ENCODE measurements at places on chromosomes 3 and 15.

GRCh38 chr3:182629521-182629920 lies 163.8 kb upstream of the ATP11B start:
- DNase-seq, result no peak

- DNase-seq, result no peak
These were observed 143.4 kb upstream of the KBTBD8 start for GRCh38 chr3:66854601-66855151.

DNA sequence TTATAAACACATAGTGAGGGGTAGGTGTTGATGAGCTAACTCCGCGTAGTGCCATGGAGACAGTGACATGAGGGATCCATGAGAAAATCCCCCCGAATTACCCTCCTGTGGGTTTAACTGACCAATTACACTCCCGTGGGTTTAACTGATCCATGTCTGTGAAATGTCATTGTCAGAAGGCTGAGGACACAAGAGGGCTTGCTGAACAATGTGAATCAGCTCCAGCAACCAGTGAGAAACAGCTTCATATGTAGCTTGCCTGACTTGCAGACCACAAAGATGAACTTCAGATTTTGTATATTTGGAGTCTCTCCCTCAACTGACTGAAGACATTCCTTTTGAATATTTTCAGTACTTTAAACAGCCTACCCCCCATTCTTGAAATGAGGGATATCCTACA lies 144.9 kb downstream of the FBN1 start:
- no peak for DNase-seq

GRCh38 chr3:156189927-156190326 lies 69.5 kb downstream of the KCNAB1 start:
- DNase-seq, result no peak

DNA sequence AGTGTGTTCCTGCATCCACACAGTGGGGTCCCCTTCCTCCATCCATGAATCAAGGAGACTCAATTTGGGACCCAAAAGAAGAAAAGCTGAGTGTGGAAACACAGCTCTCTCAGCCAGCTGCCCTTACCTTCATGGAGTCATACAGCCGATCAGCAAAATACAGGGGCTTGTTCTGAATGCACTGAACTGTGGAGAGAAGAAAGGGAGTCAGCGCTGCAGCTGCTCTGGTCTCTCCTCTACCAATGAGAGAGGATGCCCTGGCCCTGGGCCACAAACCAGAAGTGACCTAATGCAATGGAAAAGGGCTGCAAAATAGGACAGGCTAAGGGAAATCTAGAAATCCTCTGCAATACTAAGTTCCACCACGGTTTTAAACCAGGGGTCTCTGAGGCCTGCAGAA lies 46.7 kb downstream of the ANXA2 start:
- DNase-seq, result no peak

- DNase-seq, result no peak
These were observed 74.8 kb upstream of the BOC start for GRCh38 chr3:113136544-113136943.

DNA sequence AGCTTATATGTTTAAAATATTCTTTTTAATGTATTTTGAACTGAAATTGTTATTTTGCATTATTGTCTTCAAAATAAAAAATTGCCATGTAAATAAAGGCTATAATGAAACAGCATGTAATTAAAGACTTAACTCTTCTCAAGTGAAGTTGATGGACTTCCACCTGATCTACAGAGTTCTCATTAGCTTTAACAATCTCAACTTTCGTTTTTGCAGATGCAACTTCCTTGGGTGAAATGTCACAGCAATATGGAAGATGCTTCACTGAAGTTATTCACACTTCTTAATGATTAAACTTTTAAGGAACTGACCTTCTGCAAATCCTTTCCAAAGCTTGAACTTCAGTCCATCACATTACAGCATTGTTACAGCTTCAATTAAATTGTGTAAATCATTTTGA lies 63.6 kb downstream of the OSTN start:
- DNase-seq, result no peak

DNA sequence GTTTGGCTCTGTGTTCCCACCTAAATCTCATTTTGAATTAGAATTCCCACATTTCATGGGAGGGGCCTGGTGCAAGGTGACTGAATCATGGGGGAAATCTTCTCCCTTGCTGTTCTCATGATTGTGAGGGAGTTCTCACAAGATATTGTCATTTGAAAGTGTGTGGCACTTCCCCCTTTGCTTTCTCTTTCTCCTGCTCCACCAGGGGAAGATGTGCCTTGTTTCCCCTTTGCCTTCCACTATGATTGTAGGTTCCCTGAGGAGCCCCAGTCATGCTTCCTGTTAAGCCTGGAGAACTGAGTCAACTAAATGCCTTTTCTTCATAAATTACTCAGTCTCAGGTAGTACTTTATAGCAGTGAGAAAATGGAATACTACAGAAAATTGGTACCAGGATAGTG lies 157.2 kb upstream of the TPRG1 start:
- no peak for DNase-seq

GRCh38 chr3:126151562-126152302 lies 28.7 kb downstream of the ALDH1L1 start:
- no peak for DNase-seq

DNA sequence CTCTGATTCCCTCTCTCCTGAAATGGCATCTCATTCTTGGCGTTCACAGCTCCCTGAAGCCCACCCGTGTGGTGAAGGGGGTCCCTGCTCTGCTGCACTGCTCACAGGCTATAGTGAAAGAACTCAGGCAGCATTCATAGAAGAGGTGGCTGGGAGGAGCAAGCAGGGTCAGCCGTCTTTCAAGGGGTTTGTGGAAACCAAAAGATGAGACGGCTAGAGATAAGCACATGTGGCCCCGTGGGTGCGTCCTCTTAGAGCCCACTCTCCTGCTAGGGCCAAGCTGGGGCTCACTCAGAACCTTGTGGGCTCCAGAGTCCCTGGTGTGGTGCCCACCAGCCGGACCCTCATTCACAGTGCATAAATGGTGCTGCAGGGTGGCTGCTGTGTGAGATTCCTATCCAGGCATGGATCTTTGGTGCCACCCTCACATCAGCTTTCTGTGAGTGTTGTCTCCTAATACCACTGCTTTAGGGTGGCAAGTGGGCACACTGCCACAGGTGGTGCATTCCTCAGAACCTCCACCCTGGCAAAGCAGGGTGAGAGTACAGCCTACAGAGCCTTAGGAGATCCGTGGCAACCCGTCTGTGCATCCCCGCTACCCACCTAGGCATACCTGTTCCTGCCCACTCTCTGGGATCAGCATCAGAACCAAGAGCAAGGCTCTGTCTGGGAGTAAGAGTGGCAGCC lies 11.2 kb upstream of the SEMA4B start:
- DNase-seq, result no peak

DNA sequence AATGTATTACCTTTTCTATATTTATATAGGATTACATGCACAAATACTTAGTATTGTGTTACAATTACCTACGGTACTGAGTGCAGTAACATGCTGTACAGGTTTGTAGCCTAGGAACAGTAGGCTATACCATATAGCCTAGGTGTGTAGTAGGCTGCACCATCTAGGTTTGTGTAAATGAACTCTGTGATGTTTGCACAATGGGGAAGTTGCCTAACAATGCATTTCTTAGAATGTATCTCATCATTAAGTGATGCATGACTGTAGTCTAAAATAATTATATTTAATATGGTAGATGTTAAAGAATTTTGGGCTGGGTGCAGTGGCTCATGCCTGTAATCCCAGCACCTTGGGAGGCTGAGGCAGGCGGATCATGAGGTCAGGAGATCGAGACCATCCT lies 281.0 kb downstream of the KLF13 start:
- DNase-seq, result no peak

DNA sequence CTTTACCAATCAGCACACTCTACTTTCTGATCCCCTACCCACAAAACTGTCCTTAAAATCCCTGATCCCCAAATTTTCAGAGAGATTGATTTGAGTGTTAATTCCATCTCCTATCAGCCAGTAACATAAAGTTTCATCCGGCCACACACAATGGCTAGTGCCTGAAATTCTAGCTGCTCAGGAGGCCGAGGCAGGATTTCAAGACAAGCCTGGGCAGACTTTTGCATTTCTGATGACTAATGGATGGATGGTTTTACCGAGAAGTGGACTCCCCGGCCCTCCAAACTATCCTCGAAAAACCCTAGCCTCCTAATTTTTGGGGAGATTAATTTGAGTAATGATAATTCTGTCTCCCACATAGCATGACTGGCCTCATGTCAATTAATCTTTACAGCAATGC lies 269.8 kb upstream of the POU1F1 start:
- no peak for DNase-seq

GRCh38 chr15:95363646-95364045 lies 966.9 kb upstream of the NR2F2 start:
- DNase-seq, result no peak

DNA sequence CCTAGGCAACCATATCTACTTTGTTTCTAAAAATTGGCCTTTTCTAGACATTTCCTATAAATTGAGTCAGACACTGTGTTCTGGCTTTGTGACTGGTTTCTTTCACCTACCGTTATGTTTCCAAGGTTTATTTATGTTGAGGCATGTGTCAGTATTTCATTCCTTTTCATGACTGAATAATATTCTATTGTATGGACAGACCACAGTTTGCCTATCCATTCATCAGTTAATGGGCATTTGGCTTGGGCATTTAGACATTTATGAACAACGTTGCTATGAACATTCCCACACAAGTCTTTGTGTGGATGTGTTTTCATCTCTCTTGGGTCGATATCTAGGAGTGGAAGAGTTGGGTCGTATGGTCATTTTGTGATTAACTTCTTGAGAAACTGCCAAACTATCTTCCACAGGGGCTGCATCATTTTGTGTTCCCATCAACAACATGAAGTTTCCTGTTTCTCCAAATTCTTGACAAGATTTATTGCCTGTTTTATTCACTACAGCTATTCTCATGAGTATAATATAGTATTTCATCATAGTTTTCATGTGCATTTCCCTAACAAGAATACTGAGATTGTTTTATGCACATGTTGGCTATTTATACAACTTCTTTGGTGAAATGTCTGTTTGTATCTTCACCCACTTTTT lies 3.5 kb upstream of the EFCC1 start:
- no peak for DNase-seq

GRCh38 chr3:72323773-72324172 lies 524.5 kb downstream of the SHQ1 start:
- no peak for DNase-seq

GRCh38 chr3:37806505-37807200 lies 55.0 kb upstream of the CTDSPL start:
- no peak for DNase-seq

DNA sequence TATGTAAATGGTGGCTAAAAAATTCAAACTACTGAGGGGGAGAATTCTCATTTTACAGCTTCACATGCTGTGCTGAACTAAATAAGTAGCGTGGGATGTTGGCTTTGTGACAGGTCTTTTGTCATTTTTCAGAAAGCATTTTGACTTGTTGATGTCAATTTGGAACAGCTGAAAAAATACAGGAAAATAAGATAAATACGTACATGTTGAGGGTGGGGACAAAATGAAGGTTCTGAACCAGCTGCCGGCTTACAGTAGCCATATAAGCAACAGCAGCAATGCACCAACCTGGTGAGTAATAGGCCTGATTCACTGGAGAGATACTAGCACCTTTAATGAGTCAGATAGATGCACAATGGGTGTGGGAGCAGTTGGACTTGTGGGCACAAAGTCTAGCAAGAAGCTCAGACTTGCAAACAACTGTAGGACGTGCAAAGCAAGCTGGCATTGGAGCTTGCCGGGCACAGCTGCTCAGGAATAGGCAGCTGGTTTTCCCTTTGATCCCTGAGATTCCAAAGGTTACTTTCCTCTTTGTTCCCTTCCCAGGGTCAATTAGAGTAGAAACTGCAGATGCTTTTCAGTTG lies 12.9 kb downstream of the B3GNT5 start:
- DNase-seq, result no peak

GRCh38 chr3:65596029-65596300 lies 442.8 kb downstream of the MAGI1 start:
- no peak for DNase-seq

DNA sequence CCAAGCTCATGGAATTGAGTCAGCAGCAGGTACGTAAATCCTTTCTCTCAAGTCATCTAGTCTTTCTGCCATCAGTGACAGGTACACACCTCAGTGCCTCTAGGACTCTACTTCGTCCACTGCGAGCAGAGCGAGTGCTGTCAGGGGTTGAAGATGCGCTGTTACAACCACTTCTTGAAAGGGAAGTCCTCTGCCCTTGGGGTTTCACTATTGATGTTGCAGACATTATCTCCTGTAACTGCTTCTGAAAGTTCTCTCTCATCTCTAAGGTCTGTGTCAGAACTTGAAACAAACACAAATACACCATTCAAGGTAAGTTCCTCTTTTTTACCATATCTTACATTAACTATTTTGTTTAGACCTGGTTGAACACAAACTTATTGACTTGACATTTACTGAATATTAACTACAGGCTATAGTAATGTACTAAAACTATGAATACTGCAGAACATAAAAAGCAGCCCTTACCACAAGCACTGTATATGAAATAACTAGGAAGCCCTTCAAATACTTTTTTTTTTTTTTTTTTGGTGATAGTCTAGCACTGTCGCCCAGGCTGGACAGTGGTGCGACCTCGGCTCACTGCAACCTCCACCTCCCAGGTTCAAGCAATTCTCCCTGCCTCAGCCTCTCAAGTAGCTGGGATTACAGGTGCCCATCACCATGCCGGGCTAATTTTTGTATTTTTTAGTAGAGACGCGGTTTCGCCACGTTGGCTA lies 41.5 kb downstream of the TOPBP1 start:
- DNase-seq, result no peak

GRCh38 chr3:107367353-107367752 lies 9.9 kb upstream of the CCDC54 start:
- DNase-seq, result no peak

GRCh38 chr3:73624017-73624820 lies 522 bp downstream of the PDZRN3 start:
- no peak for DNase-seq

DNA sequence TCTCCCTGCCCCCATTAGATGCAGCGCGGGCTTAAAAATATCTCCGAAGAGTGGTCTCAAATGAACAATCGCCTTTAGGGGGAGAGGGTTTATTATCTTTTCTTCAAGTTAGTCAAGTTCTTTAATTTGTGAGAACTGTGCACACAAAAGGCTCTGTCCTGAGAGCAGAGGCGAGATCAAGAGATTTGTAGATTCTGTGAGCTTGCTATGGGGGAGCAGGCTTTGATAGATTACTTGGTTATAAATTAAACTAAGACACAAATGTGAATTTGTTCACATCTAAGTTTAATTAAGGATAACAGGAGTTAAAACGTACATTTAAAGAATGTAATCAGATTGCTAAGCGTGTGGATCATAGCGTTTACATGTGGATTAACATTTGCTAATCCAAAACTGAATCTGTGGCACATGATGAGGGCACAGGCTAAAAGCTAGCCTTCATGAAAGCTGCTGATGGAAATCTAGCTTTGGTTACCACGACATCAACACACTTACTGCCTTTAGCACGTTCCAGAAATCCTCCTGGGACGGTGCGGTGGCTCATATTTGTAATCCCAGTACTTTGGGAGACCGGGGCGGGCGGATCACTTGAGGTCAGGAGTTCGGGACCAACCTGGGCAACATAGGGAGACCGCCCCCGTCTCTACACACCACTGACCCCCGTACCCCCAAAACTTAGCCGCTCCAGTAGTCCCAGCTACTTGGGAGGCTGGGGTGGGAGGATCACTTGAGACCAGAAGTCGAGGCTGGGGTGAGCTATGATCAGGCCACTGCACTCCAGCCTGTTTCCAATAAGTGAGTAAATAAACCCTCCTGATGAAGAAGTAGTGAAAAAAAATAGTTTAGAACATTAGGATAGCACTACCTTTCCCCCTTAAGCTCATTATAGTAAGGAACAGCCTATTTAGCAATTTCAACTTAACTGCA lies 1.0 kb upstream of the PRTG start:
- DNase-seq, result no peak
